Central memory CD8-positive, alpha-beta T cell (primary cell): ENCODE measurements at places on chromosomes 3 and 15.

GRCh38 chr3:174125267-174125824 is 727.8 kb downstream of the NLGN1 start:
- H3K4me3 ChIP-seq: no peak overlapping the region
- no peak for DNase-seq
- H3K4me1 ChIP-seq: no peaks in the 10 kb centered on the region
- H3K36me3 ChIP-seq: no peaks in the 10 kb centered on the region
- H3K27ac ChIP-seq: no peak overlapping the region

DNA sequence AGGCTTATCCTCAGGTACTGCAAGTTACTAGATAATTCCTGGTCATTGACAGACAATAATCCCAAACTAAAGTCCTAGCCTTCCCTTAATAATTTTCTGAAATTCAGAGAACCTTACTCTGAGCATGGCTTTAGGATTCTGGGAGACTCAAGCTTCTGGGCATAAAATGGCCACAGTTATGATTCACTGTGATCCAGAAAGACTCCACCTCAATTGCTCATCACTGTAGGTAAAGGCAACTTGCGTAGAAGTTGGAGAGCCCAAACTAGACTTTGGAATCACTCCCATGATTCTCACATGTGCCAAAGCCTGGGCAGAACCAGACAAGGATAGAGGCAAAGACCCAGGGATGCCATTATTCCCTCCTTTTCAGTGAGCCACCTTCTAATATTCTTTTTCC is 195.3 kb downstream of the OSBPL10 start:
- no peak overlapping the region for H3K27ac ChIP-seq
- H3K4me3 ChIP-seq: no peak overlapping the region
- no peaks in the 10 kb centered on the region for H3K4me1 ChIP-seq
- no peaks in the 10 kb centered on the region for H3K36me3 ChIP-seq
- peaks cover 21% of the 10 kb centered on the region for H3K27me3 ChIP-seq

GRCh38 chr15:59873644-59874272 is 130.4 kb upstream of the FOXB1 start:
- no peaks in the 10 kb centered on the region for H3K4me1 ChIP-seq
- no peak for DNase-seq
- peaks cover 64% of the 10 kb centered on the region for H3K27me3 ChIP-seq
- no peak overlapping the region for H3K4me3 ChIP-seq

DNA sequence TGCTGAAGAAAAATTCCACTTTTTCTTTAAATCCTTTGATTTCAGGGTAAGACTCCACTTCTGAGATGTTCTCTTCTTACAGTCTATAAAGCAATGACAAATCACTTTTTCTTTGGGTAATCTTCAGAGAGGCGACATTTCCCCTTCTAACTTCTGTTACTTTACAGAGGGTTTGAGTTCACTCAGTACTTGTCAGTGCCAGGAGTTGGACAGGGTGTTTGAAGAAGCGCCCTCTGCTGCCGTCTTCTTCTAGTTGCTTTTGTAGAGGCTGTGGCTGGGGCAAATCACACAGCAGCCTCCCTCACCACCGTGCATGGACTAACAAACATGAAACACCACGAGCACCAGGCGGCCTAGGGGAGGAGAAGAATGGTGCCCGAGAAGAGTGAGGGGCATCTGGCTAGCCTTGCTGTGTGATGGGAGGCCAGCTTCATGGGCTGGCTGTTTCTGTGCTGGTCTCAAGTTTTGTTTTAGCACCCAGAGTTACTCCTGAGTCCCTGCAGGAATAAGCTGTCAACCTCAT is at the start of gene CD80:
Gene CD80, minus strand, starts transcription at position 174 of the 523 bp plus-strand sequence. CDS start 1,886 bp downstream, outside the sequence.
- H3K4me3 ChIP-seq: peak within 1 kb of the TSS; percentile 27
- H3K27ac ChIP-seq: peak within 1 kb of the TSS; percentile 5
- no peaks in the 10 kb centered on the region for H3K27me3 ChIP-seq
- H3K36me3 ChIP-seq: peaks cover 7% of the 10 kb centered on the region
- no peak for DNase-seq

DNA sequence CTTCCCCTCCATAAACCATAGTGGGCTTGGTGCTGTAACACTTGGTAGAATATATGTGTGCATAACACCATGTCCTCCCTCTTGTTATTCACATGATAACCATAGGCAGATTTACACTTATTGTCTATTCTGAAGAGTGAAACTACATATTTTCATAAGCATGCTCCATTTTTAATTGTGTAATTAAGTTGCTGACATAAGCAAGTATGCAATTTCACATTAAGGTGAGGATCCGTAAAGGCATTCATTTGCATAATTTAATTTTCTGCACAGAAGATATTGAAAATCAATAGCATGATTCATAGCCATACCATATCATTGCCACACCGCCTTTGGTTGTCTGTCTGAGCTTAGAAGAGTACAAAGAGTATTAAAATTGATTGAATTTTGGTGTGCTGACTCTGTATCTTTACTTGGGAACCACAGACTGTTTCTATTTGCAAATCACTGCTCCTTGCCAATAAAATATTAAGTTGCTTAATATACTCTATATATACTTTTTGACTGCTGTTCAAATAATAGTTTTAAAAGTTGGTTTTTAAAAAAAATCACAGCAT is 182.4 kb downstream of the PTPRG start:
- H3K27ac ChIP-seq: no peak overlapping the region
- no peak for DNase-seq
- H3K36me3 ChIP-seq: no peaks in the 10 kb centered on the region
- no peaks in the 10 kb centered on the region for H3K4me1 ChIP-seq
- no peaks in the 10 kb centered on the region for H3K27me3 ChIP-seq

DNA sequence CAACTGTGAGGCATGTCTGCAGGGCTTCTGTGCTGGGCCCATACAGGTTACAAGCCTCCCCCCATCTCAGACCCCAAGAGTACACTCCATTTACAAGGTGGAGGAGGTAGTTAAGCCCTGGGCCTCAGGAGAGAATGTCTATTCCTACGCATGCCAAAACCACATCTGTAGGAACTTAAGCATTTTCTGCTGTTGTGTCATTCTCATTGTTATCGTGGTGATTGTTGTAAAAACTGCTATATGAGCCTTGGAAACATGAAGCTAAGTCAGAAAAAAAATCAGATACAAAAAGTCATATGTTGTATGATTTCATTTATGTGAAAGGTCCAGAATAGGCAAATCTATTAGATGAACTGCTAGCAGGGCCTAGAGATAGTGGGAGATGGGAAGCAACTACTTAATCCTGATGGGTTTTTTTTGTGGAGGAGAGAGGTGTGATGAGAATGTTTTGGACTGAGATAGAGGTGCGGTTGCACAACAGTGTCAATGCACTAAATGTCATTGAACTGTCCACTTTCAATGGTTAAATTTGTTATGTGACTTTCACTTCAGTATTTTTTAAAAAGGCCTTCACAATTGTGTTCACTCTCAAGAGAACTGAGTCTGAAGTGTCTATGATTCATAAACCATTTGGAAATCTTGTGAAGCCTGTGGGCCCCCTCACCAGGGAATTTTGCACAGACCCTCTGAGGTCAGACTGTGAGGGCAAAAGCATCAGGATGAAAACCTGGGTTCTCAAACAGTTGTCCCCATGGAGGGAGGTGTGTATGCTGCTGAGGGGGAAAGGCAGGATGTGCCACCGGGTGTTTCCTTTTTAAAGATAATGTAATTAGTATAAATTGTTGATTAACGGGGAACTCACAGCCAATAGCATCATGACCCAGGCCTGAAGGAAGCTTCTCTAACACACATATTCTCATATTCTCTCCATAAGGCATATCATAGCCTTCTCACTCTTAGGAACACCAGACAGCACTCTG is 3.2 kb downstream of the RTP3 start:
- no peaks in the 10 kb centered on the region for H3K27me3 ChIP-seq
- no peak for DNase-seq
- H3K27ac ChIP-seq: no peak overlapping the region
- no peak overlapping the region for H3K4me3 ChIP-seq

DNA sequence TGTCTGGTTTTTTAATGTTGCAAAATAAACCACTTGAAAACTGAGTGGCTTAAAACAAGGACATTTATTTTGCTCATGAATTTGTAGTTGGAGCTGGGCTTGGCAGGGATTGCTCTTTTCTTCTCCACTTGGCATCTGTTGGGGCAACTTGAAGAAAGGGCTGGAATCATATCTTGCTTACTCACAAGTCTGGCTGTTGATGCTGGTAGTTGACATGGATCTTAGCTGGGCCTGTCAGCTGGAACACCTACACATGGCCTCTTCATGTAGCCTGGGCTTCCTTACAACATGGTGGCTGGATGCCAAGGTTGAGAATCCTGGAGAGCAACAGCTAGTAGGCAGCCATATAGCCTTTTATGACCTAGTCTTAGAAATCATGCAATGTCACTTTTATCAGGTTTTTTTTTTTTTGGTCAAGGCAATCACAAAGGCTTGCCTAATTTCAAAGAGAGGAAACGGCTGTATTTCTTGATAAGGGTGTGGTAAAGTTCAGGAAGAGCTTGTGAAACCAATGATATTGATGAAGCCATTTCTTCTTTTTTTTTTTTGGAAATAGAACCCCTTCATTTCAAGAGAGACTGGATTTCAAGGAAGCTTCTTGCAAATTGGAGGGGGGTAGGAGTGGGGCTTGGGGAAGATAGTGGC is 262.1 kb downstream of the IL20RB start:
- H3K27me3 ChIP-seq: no peaks in the 10 kb centered on the region
- H3K4me1 ChIP-seq: no peaks in the 10 kb centered on the region
- H3K4me3 ChIP-seq: no peak overlapping the region
- H3K36me3 ChIP-seq: peaks cover 3% of the 10 kb centered on the region
- H3K27ac ChIP-seq: no peak overlapping the region

GRCh38 chr15:62639906-62640605 is 402.5 kb upstream of the TPM1 start:
- H3K4me1 ChIP-seq: no peaks in the 10 kb centered on the region
- no peaks in the 10 kb centered on the region for H3K36me3 ChIP-seq
- H3K4me3 ChIP-seq: no peak overlapping the region
- DNase-seq: no peak

GRCh38 chr3:172656602-172657001 is 54.3 kb downstream of the NCEH1 start:
- no peak overlapping the region for H3K27ac ChIP-seq
- H3K27me3 ChIP-seq: no peaks in the 10 kb centered on the region
- no peaks in the 10 kb centered on the region for H3K36me3 ChIP-seq
- DNase-seq: no peak

DNA sequence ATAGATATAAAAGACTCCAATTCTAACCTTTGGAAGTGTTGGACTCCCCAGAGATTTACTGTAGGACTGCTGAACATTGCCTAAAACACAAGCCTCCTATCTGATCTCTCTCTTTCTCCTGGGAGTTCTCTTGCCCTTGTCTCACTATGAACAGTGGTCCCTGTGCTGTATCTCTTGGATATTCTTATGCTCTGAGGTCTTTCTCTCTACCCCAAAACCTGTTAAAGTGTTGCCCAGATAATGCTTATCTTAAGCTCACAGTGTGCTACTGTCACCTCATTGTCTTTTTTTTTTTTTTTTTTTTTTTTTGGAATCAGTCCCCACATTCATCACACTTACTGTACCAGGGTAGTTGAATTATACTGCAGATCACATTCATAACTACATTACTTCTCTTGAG is 131.0 kb upstream of the CBLB start:
- no peak for DNase-seq
- H3K4me3 ChIP-seq: no peak overlapping the region
- no peaks in the 10 kb centered on the region for H3K36me3 ChIP-seq

- H3K4me1 ChIP-seq: peaks cover 6% of the 10 kb centered on the region
- peaks cover 47% of the 10 kb centered on the region for H3K27me3 ChIP-seq
- no peaks in the 10 kb centered on the region for H3K36me3 ChIP-seq
- peak overlapping the region; percentile 39 for H3K4me3 ChIP-seq
- H3K27ac ChIP-seq: no peak overlapping the region
These were observed 77.8 kb upstream of the HES1 start for GRCh38 chr3:194058189-194058571.

- H3K27me3 ChIP-seq: no peaks in the 10 kb centered on the region
- H3K36me3 ChIP-seq: no peaks in the 10 kb centered on the region
- no peak for DNase-seq
These were observed 400.2 kb downstream of the CNTN3 start for GRCh38 chr3:74214286-74214685.

GRCh38 chr3:18438586-18438985 is 13.4 kb upstream of the SATB1 start:
- DNase-seq: peak; percentile 24
- H3K4me3 ChIP-seq: peak overlapping the region; percentile 65
- peaks cover 57% of the 10 kb centered on the region for H3K4me1 ChIP-seq
- peaks cover 6% of the 10 kb centered on the region for H3K36me3 ChIP-seq
- H3K27me3 ChIP-seq: no peaks in the 10 kb centered on the region
- H3K27ac ChIP-seq: peak overlapping the region; percentile 77

DNA sequence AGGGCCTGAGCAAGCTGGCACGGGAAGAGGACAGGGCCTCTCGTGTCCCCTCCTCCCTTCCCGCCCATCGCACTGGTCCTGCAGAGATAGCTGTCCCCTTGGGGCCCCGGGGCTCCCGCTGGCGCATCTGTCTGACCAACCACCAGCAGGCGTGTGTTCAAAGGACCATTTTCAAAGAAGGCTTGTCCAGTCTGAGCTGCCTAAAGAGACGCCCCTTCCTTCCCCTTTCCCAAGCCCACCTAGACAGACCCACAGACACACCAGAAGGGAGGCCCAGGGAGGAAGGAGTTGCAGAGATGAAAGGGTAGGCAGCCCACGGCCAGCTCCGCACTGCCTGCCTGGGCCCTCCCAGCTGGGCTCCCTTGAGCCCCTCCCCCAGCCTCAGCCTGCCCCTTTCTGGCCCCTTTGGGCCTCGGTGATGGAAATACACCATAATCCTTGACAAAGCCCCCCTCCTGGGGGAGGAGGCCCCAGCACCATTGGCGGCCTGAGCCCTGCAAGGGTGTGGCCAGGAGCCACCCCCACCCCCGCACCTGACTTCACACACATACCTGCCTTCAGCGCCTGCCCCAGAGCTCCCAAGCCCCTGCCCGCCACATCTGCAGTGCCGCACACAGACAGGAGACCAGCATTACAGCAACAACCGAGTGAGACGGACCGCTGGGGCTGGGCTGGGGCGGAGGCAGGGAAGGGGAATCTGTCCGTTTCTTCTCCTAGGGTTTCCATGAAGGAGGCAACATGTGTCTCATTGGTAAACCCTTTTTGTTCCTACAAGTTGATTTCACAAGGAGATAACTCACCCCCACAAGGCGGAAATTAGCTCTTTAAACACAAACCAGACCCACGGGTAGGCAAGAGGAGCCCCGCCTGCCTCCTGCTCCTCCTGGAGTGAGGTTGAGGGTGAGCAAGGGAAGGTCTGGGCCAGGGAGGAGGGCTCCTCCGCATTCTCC is at the start of gene STRA6:
Gene STRA6, minus strand, starts transcription at position 336 of the 950 bp plus-strand sequence. CDS start 520 bp downstream, outside the sequence.
- DNase-seq: no peak
- H3K4me3 ChIP-seq: no peak within 1 kb of the TSS
- H3K36me3 ChIP-seq: no peaks in the 10 kb centered on the region
- no peaks in the 10 kb centered on the region for H3K4me1 ChIP-seq

DNA sequence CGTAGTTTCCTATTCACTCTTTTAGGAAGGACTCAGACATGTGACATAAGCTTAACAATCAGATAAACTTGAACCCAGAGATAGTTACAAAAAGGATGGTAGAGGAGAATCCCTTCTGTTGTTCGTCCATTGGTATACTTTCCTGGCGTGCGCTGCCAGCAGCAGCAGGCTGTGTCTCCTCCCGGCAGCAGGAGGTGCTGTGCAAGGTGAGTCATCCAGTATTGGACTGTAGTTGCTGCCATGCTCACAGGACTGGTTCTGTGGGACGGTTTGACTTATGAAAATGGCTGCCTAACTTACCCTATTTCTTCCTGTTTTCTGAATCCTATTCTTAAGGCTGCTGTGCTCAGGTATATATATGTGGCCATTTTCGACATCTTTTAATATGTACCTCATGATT is 253.4 kb upstream of the LRRC3B start:
- no peak for DNase-seq
- H3K27me3 ChIP-seq: no peaks in the 10 kb centered on the region
- no peak overlapping the region for H3K4me3 ChIP-seq
